ENCODE measurements at places on chromosomes 12 and 14.

DNA sequence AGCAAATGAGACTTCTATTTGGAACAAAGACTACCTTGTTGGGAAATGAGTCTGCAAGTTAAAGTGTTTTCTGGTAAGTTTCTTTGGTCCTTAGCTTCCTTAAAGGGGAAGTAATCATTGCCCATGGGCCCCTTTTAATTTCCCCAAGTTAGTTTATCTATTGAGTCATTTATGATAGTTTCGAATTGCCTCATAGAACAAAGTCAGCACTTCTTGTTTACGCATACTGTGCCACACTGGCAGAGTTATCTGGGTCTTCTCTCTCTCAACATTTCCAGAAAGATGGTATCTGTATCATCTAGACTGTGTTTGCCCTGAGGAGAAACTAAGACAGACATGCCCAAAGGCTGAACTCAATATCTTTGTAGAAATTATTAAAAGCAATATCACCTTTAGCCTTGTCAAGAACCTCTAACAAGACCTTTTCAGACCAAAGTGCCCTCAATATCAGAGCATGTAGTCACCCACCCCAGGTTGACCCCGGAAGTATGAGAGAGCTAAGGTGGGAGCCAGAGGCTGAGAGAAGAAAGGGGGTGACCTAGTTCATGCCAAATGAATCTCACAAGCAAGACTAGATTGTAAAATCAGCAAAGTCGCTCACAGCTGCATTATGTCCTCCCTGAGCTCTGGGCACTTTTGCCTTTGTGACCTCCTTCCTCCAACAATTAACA is 40.0 kb downstream of the GPR65 start:
- DNase-seq = no peak

DNA sequence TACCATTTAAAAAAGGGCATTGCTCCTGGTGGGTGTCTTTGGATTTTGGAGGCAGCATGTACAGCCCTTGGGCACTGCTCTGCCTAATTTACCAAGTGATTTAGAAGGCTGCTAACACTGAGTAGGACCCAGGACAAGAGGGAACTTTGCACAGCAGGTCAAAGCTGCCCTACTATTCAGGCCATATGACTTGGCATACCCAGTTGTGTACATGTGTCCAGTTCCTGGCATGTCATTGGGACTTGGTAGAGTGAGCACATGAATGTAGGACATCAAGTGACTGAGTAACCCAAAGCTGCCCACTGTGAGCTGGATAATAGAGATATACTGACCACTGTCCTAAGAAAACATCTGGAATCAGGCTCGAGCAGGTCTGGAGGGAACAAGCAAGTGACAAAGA is 15.7 kb downstream of the CDKL1 start:
- DNase-seq = no peak

- DNase-seq = no peak
Measured at GRCh38 chr14:57960946-57961785, 95.3 kb upstream of the SLC35F4 start.

DNA sequence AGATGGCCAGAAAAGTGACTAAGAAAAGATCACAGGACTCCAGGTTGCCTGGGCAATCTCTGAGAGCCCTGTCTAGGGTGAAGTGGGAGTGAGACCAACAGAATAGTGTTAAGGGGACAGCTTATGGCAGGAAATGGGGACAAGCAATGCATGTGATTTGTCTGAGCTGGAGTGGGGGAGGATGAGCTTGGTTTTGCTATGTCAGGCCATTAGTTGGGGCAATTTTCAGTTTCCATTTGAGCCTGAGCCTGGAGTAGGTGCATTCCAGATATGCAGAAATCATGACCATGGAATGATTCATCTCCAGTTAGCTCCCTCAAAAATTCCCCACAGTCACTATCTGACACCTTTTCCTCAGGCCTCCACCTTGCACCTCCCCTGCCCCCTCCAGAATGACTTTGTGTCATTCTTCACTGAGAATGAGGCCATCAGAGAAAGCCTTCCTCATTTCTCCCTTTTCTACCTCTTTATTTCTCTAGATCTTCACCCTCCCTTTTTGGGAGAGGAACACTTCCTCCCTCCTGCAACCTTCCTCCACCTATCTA is 150.9 kb upstream of the PLEKHG7 start:
- no peak for DNase-seq

DNA sequence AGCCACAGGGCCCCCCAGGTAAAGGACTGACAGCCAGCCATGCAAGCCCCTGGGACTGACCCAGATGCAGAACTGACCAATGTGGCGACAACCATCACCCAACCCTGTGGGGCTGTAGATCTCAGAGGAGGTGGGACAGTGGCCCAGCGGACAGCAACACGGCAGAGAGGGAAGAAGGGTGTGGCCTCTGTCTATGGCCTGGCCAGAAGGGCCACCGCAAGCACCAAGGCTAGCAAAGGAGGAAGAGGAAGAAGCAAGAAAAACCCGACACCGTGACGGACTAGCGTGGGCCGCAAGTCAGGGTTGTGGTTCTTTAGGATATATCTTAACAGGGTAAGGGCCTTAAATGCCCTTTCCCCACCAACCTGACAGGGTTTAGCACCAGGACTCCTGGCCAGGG is 71.2 kb downstream of the ITPK1 start:
- no peak for DNase-seq

DNA sequence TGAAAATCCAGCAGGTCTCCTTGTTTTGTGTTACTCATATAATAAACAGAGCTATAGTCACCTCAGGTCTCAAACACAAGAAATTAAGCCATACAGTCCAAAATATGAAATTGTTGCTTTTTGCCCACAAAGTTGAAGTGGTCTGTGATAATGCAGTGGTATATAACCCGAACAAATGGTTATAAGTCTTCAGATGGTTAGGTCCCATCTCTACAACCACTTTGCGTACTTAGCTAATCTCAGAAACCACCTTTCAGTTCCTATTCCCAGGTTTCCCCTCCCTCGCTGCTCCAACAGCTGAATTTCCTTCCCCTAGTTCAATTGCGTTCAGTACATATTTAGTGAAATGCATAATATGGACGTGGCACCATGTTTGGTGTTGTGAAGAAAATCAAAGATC is 3.3 kb upstream of the KCNA5 start:
- no peak for DNase-seq

DNA sequence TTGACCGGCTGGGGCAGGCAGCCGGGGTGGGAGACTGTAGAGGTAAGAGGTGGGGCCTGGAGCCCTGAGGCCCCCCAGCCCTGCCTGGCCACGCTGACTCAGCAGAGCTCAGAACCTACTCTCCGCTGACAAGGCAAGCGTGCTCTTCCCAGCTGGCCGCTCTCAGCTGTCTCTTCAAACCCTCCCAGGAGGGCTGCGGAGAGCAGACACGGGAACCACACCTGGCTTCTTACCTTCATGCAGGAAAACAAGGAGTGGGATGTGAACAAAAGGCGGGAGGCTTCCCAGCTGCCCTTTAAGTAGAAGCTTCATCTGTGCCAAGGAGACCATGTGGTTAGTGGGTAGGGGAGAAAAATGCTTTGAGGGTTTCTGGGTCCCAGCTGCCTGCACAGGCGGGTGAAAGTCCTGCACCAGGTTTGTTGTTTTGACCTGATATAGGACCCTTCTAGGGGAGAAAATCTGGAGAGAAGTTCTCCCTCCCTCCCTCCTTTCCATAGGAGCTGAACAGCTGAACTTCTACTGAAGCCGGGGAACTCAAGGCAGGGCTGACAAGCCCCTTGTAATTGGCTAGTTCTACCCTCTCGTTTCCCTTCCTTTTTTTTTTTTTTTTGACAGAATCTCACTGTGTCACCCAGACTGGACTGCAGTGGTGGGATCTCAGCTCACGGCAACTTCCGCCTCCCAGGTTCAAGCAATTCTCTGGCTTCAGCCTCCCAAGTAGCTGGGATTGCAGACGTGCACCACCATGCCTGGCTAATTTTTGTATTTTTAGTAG is 12.8 kb upstream of the TESC start:
- no peak for DNase-seq

- no peak for DNase-seq
Measured at GRCh38 chr12:84813780-84814663, 98.6 kb downstream of the SLC6A15 start.

GRCh38 chr14:51139121-51139681 is 44.3 kb upstream of the TRIM9 start:
- DNase-seq = no peak

DNA sequence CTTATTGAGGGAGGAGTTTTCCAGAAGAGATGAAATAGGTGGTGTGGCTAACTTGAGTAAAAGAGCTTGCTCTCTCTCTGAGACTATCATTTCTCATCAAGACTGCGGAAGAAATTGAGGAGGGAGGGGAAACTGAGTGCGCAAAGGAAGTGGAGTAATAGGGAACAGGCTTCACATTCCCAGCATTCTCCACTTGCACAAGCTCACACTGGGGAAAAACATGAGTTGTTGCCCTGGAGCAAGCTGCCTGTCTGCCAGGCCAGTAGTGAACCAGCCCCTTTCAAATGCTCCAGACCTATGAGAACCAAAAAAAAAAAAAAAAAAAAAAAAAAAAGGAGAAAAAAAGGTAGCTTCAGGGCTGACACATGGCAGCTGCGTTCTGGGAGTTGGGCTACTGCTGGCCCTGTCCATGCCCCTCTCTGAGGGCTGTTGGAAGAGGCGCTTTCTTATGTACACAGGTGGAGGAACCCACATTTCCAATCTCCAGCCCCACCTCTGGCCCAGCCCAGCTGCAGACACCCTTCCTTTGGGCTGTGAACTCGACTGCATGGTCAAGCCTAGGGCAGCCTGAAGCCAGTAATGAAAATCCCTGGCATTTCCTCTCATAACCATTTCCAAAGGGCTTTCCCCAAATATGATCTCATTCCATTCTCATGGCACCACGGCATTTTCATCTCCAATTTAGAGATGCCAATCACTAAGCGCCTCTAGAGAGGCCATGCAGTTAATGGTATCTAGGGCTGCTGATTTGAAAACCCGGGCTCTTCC is 32.5 kb upstream of the EMP1 start:
- no peak for DNase-seq

All from tibial artery (tissue), 4 donors.